SJSA1 (cell line): ENCODE measurements at places on chromosomes 13 and 19.

DNA sequence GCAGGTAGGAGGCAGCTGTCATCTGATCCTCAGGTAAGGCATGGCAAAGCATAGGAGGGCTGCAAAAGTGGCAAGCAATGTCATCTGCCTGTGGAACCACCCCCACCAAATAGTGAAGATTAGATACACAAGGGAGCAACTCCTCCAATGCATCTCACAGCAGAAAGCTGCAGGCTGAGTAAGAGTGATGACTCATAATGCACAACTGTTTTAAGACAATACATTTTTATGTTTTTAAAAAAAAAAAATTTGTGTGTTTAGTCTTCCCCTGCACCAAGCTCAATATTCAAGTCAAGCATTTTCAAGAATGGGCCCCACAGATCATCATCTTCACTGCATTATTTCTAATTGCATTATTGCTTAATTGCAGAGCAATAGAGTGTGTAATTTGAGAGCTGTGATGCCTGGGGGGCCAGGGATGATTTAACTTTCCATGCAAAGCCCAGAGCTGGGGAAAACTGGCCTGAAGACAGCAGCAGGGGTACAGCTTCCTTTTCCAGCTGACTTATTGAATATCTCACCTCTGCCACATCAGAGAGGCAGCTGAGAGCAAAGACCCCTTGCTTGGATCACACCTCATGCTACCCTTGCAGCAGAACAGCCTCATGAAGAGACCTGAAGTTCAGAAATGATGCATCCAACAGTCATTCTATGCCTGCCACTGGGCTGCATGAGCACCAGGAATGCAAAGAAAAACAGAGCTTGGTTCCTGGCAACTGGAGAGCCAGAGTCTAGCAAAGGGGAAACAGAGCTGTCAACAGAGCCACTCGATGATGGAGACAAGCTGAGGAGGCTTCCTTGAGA lies 22.7 kb upstream of the POP4 start:
- no peak for DNase-seq

GRCh38 chr13:19862481-19863313 lies 752 bp downstream of the ZMYM5 start:
- DNase-seq: peak; percentile 39

- DNase-seq: no peak
Observed at GRCh38 chr13:111645198-111645597, 324.8 kb downstream of the TEX29 start.

- DNase-seq: peak; percentile 77
Observed at GRCh38 chr19:8363803-8364771, at the start of gene ANGPTL4. TSS of gene ANGPTL4 (plus strand) at chr19:8364155. CDS start at chr19:8364322, 167 bp downstream.

DNA sequence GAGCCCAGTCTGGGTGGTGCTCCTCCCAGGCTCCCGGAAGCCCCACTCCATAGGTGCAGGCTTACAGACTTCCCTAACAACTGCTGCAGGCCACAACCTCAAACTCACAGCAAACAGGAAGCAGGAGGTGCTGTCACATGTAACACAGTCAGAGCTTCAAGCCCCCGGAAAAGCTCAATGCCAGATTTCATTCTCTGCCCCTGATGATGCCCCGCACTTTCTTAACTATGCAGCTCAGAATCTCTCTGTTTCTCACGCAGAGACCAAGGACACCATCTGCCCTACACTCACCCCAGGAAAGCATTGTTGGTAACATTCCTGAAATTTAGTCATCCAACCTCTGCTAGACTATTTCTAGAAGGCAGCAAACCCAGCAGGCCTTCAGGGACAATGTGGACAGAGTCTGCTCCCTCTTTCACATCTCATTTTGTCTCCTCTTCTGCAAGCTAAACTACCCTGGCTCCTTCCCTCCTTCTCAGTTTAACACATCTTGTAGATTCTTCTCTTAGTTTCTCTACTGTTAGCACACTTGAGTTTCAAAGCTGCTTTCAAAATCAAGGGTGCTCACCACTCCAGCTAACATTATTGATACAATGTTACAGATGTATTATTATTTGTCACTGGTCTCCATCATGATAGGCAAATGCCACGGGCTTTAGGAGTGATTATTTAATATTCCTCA lies 162.5 kb downstream of the KCTD12 start:
- DNase-seq: peak; percentile 83

GRCh38 chr19:45345506-45345860 lies 4.9 kb downstream of the KLC3 start:
- DNase-seq: no peak

DNA sequence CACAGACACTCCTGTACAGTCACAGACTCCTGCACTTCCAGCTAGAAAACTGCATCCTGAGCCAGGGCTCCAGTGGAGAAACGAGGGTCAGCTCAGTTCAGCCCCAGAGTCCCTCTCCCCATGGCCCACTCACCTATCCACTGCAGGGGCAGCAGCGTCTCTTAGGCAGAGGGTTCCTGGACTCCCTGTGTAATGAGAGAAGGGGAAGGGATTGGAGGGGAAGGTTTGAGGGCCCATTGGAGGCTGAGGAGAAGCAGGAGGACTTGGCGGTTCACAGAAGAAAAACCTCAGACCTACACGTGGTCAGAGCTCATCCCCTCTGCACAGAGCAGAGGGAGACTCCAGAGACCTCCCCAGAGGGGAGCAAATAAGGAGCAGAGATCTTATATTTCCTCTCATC lies 9.2 kb upstream of the CEACAM18 start:
- no peak for DNase-seq
